ENCODE measurements at places on chromosomes 1 and 21.
A peak's percentile ranks its signal among the peaks of the same experiment; 100 is the strongest.

GRCh38 chr1:218660678-218661053 lies 315.5 kb downstream of the TGFB2 start:
- DNase-seq, result no peak

DNA sequence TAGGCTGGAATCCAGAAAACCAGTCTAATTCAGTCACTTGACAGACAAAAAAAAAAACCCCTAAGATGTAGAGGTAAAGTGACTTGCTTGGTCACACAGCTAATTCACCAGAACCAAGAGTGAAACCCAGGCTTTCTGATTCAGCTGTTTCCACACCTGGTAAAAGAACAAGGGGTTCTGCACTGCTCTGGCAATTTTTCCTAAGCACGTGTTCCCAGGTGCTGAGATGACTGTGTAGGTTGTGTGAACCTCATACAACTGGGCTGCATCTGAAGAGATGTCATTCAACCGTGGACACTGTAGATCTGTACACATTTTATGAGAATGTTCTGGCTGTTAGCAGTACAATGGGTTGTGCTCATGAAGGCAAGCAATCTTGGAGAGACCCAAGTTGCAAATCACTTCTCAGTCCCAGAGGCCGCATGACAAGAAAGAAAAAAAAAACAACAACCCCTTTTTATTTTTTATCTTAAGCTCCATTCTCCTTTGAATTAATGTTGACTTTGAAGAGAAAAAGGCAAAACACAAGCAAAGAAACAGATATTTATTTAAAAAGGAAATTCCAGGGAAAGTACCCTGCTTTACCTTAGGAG lies 95.4 kb downstream of the INTS7 start:
- no peak for DNase-seq

GRCh38 chr1:207067665-207068064 lies 14.6 kb downstream of the PFKFB2 start:
- DNase-seq, result no peak

DNA sequence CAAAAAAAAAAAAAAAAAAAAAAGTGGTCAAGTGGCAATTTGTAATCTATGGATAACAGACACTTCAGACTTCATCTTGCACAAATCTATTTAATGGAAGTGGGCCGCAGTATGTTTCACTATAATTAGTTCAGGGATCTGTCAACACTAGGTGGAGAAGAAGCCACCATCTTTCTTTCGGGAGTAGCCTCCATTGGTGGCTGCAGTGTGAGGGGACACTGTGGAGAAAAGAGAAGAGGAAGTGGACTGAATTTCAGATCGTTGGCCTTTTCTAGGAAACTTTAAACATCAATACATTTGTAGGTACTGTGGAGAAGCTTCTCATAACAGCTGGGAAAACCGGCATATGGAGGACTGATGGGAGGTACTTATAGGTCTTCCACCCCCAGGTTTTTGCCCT lies 8.0 kb upstream of the ELAPOR1 start:
- DNase-seq, result no peak

- peak; percentile 12 for DNase-seq
These were observed 125.9 kb downstream of the DMRTB1 start for GRCh38 chr1:53585129-53585528.

GRCh38 chr1:247540581-247540980 lies 4.3 kb upstream of the OR2C3 start:
- DNase-seq, result no peak

GRCh38 chr1:30615816-30616590 lies 107.4 kb downstream of the MATN1 start:
- DNase-seq, result no peak

GRCh38 chr1:180863158-180863775 lies 49.4 kb upstream of the KIAA1614 start:
- no peak for DNase-seq

Data from stimulated activated naive CD8-positive, alpha-beta T cell treated with anti-CD3 and anti-CD28 coated beads, Interleukin-15, amount 100 ng/mL, for 72 hours (primary cell).